ENCODE measurements at places on chromosomes 3 and 15. TPM values are rescaled to one million over a fixed set of nuclear protein-coding genes. Genes with fewer than 3 reads are reported as not detected.

The SCAANT1 gene
- not detected for total RNA-seq

The CORO2B gene
- 19.8 TPM for total RNA-seq

The TRPC1 gene
- total RNA-seq = 157 TPM

The SAMD7 gene
- not detected for total RNA-seq

The ACTC1 gene
- 0.31 TPM for total RNA-seq

The SLC22A14 gene
- 0.31 TPM for total RNA-seq

The MYL3 gene
- total RNA-seq = not detected

DNA sequence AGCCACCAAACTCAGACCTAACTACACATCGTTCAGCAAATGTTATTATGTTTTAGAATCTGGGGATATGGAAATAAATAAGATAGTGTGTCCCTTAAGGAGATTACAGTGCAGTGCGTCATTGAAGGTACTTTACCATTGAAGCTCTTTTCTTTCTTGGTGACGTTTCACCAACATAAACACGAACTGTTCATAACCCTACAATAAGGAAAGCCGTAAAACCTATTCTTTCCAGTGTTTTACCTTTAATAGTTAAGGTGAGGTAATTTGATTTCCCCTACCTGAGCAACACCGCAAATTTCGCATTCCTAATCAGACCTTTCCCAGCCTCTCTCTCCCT is 826 bp downstream of the CCDC66 start:
- DNase-seq = no peak

GRCh38 chr3:94416768-94417167 is 353.9 kb downstream of the NSUN3 start:
- DNase-seq = no peak

DNA sequence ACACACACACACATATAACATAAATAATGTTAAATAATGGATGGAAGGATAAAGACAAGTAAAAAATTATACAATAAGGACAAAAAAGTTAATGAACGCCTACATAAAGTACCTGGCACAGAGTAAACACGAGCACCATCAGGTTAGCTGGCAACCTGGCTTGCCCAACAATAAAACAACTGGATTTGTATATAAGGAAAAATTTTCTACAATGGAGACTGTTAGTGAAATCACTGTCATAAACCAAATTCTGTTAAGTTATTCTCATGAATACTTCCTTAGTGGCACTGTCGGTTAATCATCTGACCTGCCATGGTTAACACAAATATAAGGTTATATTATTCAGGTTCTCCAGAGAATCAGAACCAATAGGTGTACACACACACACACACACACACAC is 54.8 kb downstream of the DPH6 start:
- DNase-seq = no peak

DNA sequence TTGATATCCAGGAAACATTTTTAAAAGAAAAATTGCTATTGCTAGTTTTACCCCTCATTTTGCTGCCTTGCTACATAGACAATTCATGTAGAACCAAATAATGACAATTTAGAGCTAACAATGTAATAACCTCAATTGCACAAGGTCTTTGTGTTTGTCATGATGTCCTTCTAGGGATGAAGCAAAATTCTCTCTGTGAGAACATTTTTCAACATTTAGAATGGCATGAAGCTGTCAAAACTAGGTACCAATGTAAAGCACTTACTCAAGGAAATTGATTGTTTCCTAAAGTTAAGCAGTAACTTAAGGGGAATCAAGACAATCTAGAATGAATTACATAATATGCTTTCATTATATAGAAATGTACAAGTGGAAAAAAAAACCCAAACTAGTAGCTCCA is 7.9 kb upstream of the FGF7 start:
- DNase-seq = no peak

DNA sequence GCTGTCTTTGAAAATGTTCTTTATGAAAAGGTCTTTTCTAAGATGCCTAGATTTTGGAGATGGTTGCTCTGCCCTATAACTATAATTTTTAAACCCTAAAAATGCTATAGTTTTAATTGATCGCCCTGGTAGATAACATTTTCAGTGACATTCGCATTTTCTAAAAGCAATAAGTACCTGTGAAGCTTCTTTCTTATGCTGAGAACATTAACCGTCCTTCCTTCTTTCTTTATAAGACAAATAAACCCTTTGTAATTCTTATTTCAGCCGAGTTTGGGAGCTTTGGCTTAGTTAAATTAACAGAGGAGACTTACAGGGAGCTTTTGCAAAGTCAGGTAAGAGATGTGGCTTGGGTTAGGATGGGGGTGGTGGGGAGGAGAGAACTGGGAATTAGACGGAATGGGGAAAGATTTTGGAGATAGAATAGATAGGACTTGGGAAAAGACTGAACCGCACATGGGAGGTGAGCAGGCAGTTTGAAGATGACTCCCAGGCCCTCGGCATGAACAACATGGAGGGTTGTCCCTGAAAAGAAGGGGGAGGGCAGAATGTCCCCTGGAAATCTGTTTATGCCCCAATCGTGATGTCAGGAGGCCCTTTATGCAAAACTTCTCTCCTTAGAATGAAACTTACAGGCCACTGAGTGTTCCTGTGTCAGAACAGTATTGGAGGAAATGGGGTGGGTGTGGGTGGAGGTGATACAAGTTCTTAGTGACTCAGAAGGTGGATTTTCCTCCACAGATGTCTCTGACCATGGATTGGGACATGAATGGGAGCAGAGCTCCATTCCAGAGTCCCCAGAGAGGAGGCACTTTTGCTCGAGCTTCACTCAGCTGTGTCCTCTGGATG is 76.2 kb upstream of the LARS2 start:
- no peak for DNase-seq

GRCh38 chr3:187740421-187741399 is 4.6 kb downstream of the BCL6 start:
- DNase-seq = peak; percentile 38

- no peak for DNase-seq
These were observed 172.7 kb upstream of the TP63 start for GRCh38 chr3:189458528-189458927.

DNA sequence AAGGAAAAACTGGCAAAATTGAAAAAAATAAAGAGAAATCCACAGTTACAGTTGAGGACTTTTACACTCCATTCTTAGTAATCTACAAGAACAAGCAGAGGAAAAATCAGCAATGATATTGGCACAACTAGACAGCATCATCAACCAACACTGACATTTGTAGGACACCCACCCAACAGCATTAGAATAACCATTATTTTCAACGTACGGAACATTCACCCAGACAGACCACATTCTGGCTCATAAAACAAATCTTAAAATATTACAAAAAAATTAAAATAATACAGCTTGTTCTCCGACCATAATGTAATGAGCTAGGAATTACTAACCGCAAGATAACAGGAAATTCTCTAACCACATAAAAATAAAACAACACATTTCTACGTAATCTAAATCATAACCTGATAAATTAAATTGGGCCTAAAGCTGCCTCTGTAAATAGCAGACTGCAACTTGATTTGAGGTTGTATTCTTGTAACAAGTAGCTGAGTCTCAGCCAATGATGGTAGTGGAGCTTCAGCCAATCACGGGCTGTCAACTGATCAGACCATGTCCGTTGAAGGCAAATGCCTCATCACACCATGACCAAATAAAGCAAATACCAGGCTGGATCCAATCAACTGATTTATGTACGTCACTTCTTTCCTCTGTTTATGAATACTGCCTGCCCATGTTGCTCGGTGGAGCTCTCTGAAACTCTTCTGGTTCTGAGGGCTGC is 9.2 kb downstream of the PLSCR4 start:
- DNase-seq = no peak

- DNase-seq = no peak
These were observed 255.3 kb upstream of the IL12A start for GRCh38 chr3:159733194-159733860.

DNA sequence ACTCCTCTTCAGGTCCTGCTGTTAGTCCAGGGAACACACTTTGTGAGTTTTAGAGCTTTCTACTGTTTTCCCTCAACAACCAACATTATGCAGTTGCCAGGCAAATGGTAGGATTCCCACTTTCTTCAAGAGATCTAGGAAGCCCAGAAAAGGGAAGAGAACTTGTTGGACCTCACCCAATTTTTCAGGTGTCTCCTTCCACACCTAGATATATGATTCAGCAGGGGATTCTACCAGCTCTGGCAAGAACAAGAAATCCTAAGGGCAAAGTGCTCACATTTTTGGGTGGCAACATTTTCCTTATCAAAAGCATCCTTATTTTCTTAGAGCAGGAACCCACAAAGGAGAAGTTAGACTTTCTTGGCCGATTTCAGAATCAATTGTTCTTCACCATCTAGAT is 57.4 kb downstream of the PRICKLE2 start:
- DNase-seq = no peak

- no peak for DNase-seq
These were observed 14.5 kb upstream of the DCP1A start for GRCh38 chr3:53361852-53362251.
